Activated naive CD4-positive, alpha-beta T cell treated with anti-CD3 and anti-CD28 coated beads, Interleukin-2, amount 10 ng/mL, durations not matched to agents 5 hours and 36 hours (primary cell): ENCODE measurements at places on chromosomes 2 and 18. TPM values are rescaled to one million over a fixed set of nuclear protein-coding genes. Genes with fewer than 3 reads are reported as not detected.

MYO5B gene
- not detected for total RNA-seq

FEV gene
- not detected for total RNA-seq

FAM124B gene
- 0.55 TPM for total RNA-seq

TUBA4A gene
- total RNA-seq = 228 TPM

MORN2 gene
- 1.6 TPM for total RNA-seq

ARHGEF4 gene
- total RNA-seq = 1.4 TPM

BOLL gene
- not detected for total RNA-seq

KLHL41 gene
- not detected for total RNA-seq

TFCP2L1 gene
- 0.07 TPM for total RNA-seq

UGT1A6 gene
- total RNA-seq = not detected

TP53I3 gene
- 3.1 TPM for total RNA-seq

CD8B2 gene
- 0.08 TPM for total RNA-seq

FNDC4 gene
- 0.22 TPM for total RNA-seq

MC5R gene
- total RNA-seq = not detected

PLGLB1 gene
- 5.0 TPM for total RNA-seq

CCDC85A gene
- total RNA-seq = not detected
